ENCODE measurements at places on chromosomes 2 and 18. TPM values are rescaled to one million over a fixed set of nuclear protein-coding genes. Genes with fewer than 3 reads are reported as not detected.

ZNF396 gene
- total RNA-seq: 0.95 TPM

NDC80 gene
- 78.9 TPM for total RNA-seq

- no peak overlapping the region for H3K27ac ChIP-seq
- H3K27me3 ChIP-seq: no peaks in the 10 kb centered on the region
- no peak for DNase-seq
These were observed 852.9 kb downstream of the DCDC2C start for GRCh38 chr2:4556135-4556896.

DNA sequence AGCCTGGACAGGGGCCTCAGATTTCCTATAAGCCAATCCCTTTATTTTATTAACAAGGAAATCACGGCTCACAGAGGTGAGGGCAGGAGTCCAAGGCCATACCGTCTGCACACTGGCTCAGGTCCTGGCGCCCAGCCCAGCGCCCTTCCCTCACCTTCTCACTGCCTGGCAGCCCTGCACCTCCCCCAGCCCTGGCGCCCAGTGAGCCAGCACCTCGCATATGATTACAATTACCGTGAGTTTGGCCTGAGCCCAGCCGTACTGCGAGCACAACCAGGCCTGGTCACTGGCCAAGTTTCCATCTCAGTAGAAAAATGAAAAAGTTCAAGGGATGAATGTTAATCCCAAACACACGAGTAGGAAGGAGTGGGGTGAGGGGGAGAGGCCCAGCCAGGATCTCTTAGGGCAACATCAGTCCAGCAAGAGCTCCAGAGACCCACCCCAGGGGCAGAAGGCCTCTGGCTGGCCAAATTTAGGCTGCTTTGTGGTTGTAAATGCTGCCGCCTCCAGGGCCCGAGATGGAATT, 68.4 kb downstream of the MCFD2 start:
- no peaks in the 10 kb centered on the region for H3K36me3 ChIP-seq
- no peak overlapping the region for H3K4me3 ChIP-seq
- DNase-seq: no peak
- no peak overlapping the region for H3K27ac ChIP-seq
- peaks cover 16% of the 10 kb centered on the region for H3K27me3 ChIP-seq

GRCh38 chr2:238380785-238381184, 45.9 kb upstream of the ASB1 start:
- H3K4me1 ChIP-seq: peaks cover 50% of the 10 kb centered on the region
- H3K27ac ChIP-seq: no peak overlapping the region
- DNase-seq: no peak
- H3K27me3 ChIP-seq: no peaks in the 10 kb centered on the region

NT5C1B gene
- total RNA-seq: not detected
